Right kidney (tissue), 9 donors: ENCODE measurements at places on chromosomes 6 and 20.

GRCh38 chr6:142507065-142507464 is 205.3 kb downstream of the ADGRG6 start:
- DNase-seq, result no peak

DNA sequence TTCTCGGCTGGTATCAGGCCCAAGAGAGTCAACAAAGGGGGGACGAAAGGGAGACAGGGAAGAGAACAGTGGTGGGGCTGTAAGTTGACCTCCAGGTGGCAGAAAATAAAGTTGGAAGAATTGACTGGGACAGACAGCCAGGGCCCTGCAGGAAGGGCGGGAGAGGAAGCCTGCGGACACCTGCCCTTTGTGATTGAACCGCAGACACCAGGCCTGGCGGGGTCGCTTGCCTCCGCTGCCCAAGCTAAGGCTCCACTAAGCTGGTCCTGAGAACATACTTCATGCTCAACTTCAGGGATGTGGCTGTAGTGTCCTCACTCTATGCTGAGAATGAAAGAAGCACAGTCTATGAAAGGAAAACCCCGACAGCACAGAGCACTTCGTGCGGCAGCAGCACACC is 53.8 kb downstream of the RPP40 start:
- no peak for DNase-seq

DNA sequence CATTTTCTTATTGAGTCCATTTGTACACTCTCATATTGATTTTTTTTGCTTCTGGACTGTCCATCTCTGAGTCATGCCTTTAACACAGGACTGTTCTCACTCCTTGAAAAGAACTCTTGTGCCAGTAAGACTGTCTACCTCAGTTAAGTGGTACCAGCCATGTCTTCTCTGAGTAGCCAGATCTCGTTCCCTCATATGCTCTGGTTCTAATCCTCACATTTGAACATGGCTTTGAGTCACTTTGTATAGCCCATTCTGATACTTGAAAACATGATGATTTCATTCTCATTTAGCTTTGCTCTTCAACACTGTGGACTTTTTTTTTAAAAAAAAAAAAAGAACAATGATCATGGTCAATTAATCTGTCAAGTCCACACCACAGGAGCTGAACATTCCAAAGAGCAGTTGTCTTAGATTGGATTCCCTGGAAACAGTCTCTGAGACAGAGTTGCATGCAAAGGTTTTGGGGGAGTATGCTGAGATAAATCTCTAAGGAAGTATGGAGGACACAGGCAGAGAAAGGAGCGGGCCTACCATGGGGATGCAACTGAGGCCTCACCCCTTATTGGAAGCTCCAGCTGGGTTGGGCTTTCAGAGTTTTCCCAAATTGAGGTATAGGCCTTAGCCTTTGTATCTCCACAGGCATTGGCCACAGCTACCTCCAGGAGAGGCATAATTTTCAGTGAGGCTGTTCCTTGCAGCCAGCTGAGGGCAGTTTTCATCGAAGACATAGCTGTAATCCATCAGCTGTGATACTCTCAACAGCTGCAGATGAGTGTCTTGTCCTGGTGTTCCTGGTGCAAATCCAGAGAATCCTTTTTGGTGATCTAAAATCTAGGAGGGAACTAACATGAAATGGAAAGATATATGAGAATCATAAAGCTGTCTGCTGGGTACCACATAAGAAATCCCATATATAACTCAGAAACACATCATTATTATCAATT is 6.0 kb upstream of the PTCHD4 start:
- no peak for DNase-seq

- DNase-seq, result no peak
Measured at GRCh38 chr6:70901324-70901723, 55.5 kb downstream of the B3GAT2 start.

- DNase-seq, result no peak
Measured at GRCh38 chr20:3677733-3678132, 4.1 kb downstream of the ADAM33 start.
